Aorta (tissue), 5 donors: ENCODE measurements at places on chromosomes 2 and 18. TPM values are rescaled to one million over a fixed set of nuclear protein-coding genes. Genes with fewer than 3 reads are reported as not detected.

GRCh38 chr18:10851824-10852319, 297.5 kb downstream of the PIEZO2 start:
- no peaks in the 10 kb centered on the region for H3K36me3 ChIP-seq
- H3K27ac ChIP-seq = no peak overlapping the region
- H3K27me3 ChIP-seq = no peaks in the 10 kb centered on the region
- no peaks in the 10 kb centered on the region for H3K4me1 ChIP-seq
- DNase-seq = no peak

DNA sequence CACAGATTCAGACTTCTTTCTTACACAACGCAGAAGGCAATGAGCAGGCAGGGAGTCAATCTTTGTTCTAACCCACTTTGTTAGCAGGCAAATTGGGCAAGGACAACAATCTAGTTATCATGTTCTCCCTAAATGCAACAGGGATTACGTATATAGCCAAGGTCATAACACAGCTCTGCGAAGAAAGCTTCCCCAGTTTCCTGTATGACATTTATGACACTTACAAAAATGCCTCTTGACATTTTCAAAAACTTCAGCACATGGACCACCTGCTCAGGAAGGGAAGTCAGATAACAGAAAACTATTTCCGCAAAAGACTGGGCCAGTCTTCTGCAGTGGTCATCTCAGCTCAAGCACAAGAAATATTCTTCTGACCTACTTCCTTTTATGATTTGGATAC, 106.1 kb downstream of the IRS1 start:
- no peak for DNase-seq
- H3K4me3 ChIP-seq = no peak overlapping the region
- no peaks in the 10 kb centered on the region for H3K27me3 ChIP-seq
- H3K36me3 ChIP-seq = no peaks in the 10 kb centered on the region
- H3K4me1 ChIP-seq = peaks cover 5% of the 10 kb centered on the region

DNA sequence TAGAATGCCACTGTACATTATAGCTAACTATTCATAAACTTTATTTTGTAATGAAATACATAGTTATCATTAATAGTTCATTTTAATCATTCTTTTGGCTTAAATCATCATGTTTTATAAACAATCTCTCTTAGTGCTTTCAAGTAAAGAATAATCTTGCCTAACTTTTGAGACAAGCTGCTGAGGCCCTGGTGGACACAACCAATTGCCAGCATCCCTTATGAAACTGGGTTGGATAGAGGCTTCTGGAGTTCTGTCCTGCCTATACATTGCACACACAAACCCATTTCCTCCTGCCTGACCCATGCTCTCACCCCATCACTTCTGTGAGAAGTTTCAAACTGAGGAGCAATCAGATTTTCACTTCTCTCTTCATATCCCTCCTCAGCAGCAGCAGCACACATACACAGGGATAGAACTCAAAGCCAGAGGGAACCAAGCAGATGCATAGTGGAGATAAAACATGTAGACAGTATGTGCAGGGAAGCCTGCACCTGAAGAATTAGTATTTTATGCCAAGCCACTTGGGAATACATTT, 450.0 kb upstream of the SLC14A2 start:
- H3K27me3 ChIP-seq = no peaks in the 10 kb centered on the region
- no peaks in the 10 kb centered on the region for H3K4me1 ChIP-seq
- DNase-seq = no peak
- H3K27ac ChIP-seq = no peak overlapping the region
- no peak overlapping the region for H3K4me3 ChIP-seq

GRCh38 chr18:57431467-57432080, 3.6 kb upstream of the ONECUT2 start:
- H3K36me3 ChIP-seq = no peaks in the 10 kb centered on the region
- H3K4me3 ChIP-seq = no peak overlapping the region
- H3K4me1 ChIP-seq = no peaks in the 10 kb centered on the region
- H3K27ac ChIP-seq = no peak overlapping the region
- no peak for DNase-seq

DNA sequence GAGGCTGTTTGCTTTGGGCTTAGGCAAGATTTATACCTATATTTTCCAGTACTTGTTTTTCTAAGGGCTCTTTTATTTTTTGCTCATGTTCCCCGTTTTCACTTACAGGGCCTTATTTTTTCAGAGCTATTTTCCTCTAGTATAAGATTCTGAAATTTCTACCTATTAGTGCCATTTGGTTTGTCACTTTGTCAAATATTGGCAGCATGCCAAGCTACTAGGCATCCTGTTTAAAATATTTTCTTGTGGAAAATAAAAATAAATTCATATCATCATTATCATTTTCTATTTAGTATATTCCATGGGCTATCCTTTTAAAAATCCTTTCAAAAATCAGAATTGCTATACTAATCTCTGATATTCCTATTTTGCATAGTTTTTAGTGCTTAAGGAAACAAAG, 64.8 kb upstream of the CHST9 start:
- H3K27ac ChIP-seq = no peak overlapping the region
- no peaks in the 10 kb centered on the region for H3K4me1 ChIP-seq
- DNase-seq = no peak

GRCh38 chr18:1884623-1885022, 686.7 kb downstream of the METTL4 start:
- no peaks in the 10 kb centered on the region for H3K4me1 ChIP-seq
- H3K27ac ChIP-seq = no peak overlapping the region

DNA sequence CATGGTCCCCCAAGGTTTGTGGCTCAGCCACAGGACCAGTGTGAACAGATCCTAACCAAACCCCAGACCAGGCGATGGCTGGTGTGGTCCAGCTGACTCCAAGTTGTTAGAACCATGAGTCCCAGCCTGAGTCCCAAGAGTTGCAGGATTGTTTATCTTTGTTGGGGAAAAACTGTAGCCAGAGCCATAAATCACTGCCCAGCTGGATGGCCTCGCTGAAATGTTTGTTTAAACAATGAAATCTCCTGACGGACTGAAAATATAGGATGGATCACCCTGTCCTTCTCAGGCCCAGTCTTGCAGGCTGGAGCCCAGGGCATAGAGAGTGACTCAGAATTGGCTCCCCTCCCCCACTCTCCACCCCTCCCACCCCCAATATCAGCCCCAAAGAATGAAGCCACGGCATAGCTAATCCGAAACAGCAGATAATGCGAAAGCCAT, 36.4 kb downstream of the PKDCC start:
- no peak for DNase-seq
- no peaks in the 10 kb centered on the region for H3K4me1 ChIP-seq
- no peaks in the 10 kb centered on the region for H3K36me3 ChIP-seq
- H3K27ac ChIP-seq = no peak overlapping the region
- no peaks in the 10 kb centered on the region for H3K27me3 ChIP-seq

DNA sequence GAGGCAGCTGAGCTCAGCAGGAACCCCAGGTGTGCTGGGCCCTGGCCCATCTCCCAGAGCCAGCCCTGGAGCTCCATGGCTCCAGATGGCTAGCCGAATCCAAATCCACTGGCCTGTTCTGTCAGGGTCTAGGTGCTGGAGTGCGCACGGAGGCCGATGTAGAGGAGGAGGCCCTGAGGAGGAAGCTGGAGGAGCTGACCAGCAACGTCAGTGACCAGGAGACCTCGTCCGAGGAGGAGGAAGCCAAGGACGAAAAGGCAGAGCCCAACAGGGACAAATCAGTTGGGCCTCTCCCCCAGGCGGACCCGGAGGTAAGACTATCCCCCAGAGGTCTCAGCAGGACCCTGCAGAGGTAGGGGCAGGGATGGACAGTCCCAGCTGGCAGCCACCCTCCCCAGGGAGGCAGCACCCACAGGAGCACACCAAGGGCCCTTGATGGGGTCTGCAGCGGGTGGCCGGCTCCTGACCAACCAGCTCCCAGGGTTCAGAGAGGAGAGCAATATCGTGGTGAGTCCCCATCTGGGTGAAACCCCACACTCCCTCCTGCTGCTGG, 26.1 kb upstream of the PRLH start:
- no peaks in the 10 kb centered on the region for H3K27me3 ChIP-seq
- no peaks in the 10 kb centered on the region for H3K36me3 ChIP-seq
- no peaks in the 10 kb centered on the region for H3K4me1 ChIP-seq
- H3K4me3 ChIP-seq = no peak overlapping the region

GRCh38 chr2:112751451-112752197, 12.8 kb downstream of the CKAP2L start:
- no peak for DNase-seq
- H3K36me3 ChIP-seq = no peaks in the 10 kb centered on the region

GRCh38 chr2:13005761-13006335, 289.1 kb downstream of the TRIB2 start:
- no peak for DNase-seq
- H3K27ac ChIP-seq = no peak overlapping the region
- H3K27me3 ChIP-seq = no peaks in the 10 kb centered on the region
- H3K4me1 ChIP-seq = no peaks in the 10 kb centered on the region
- no peak overlapping the region for H3K4me3 ChIP-seq

- H3K27ac ChIP-seq = no peak overlapping the region
- no peak overlapping the region for H3K4me3 ChIP-seq
- no peaks in the 10 kb centered on the region for H3K27me3 ChIP-seq
- DNase-seq = no peak
- peaks cover 3% of the 10 kb centered on the region for H3K4me1 ChIP-seq
Measured at GRCh38 chr2:84986018-84986417, 15.1 kb downstream of the KCMF1 start.

GRCh38 chr2:47172156-47172921, 17.2 kb upstream of the STPG4 start:
- H3K4me3 ChIP-seq = peak overlapping the region; percentile 18
- no peaks in the 10 kb centered on the region for H3K27me3 ChIP-seq
- H3K27ac ChIP-seq = peak overlapping the region; percentile 44
- peaks cover 11% of the 10 kb centered on the region for H3K4me1 ChIP-seq
- H3K36me3 ChIP-seq = no peaks in the 10 kb centered on the region

GRCh38 chr2:102893870-102894269, 132.0 kb downstream of the TMEM182 start:
- H3K4me1 ChIP-seq = no peaks in the 10 kb centered on the region
- no peaks in the 10 kb centered on the region for H3K36me3 ChIP-seq
- DNase-seq = no peak

DNA sequence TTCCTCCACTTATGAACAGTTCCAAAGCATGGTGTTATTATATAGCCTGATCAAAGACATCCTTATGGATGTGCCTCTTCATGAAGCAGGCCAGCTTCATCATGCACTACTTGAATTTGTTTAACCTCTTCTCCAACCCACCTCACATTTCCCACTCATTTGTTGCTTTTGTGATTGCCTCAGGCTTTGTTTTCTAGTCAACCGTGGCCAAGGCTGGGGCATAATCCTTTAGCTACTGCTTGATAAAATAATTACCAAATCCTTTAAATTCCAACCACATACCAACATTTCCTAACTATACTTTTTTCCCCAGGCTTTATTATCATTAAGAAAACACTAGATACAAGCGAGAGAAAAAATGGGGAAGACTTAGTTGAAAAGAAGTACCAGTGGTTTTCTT, 39.6 kb upstream of the SCN1A start:
- no peak overlapping the region for H3K27ac ChIP-seq
- DNase-seq = no peak
- H3K4me3 ChIP-seq = no peak overlapping the region
- no peaks in the 10 kb centered on the region for H3K36me3 ChIP-seq
- H3K4me1 ChIP-seq = no peaks in the 10 kb centered on the region

- no peak for DNase-seq
- H3K27me3 ChIP-seq = no peaks in the 10 kb centered on the region
- no peaks in the 10 kb centered on the region for H3K4me1 ChIP-seq
- H3K36me3 ChIP-seq = no peaks in the 10 kb centered on the region
Measured at GRCh38 chr2:218039171-218039570, 29.9 kb upstream of the RUFY4 start.

DNA sequence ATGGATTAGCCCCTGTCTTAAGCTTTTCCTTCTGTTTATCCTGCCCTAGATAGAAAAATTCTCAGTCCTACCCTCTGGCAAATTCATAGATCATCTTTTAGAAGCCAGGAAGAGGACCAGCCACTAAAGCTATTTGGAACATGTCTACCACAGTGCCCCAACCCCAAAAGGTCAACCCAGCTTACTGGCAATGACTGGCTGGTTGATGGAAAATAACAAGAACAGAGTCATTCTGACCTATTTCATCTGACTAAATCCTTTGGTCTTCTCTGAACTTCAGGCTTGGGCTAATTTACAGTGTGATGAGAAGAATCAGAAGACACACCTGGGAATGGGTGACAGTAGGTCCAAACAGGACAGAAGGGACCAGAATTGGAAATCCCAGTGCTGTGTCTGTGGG, 227.3 kb upstream of the CCDC68 start:
- no peaks in the 10 kb centered on the region for H3K36me3 ChIP-seq
- no peak overlapping the region for H3K4me3 ChIP-seq
- DNase-seq = no peak

DNA sequence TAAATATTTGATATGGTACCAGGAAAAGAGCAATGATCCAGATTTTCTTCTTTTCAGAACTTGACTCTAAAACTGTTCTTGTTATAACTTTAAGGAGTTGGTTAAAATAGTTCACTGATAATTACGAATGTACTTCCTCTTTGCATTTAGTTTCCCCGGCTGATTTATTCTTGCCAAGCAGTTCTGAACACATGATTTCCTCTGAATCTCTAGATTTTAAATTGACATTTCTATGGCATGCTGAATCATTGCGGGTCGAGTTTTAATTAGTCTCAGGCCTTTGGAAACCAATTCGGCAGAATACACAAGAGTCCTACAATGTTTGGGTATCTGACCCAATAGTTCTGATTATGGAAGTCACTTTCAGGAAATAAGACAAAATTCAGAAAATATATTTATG, 37.3 kb upstream of the DNAH7 start:
- H3K4me1 ChIP-seq = no peaks in the 10 kb centered on the region
- no peak for DNase-seq
- H3K36me3 ChIP-seq = no peaks in the 10 kb centered on the region
- H3K27ac ChIP-seq = no peak overlapping the region
- H3K27me3 ChIP-seq = no peaks in the 10 kb centered on the region

DNA sequence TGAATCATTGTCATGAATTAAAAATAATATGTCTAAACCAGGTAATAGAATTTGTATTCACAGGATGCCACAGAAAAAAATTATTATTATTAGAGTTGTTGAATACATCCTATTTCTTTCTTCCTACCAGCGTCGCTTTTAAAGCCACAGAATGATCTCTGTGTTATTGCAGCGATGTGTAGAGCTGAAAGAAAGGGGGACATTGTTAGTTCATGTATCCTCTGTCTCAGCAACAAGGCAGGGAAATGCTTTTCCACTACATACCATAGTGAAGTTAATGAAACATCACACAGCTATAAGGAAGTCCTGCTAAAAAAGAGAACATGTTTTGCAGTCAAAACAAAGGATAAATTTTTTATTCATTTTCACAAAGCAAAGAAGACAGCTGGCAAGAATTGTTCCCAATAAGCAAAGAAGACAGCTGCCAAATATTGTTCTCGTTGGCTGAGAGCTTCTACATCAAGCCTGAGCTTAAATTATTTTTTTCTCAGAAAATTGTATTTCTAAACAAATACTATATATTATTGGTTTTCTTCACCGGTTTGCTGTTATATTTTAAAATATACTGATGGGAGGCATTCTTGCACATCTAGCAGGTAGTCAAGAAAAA, 1234.4 kb downstream of the SUCLG1 start:
- H3K4me1 ChIP-seq = no peaks in the 10 kb centered on the region
- no peaks in the 10 kb centered on the region for H3K36me3 ChIP-seq
- no peak overlapping the region for H3K4me3 ChIP-seq
- no peak overlapping the region for H3K27ac ChIP-seq

Gene AGXT
- total RNA-seq = not detected

Gene DSC2
- 3.8 TPM for total RNA-seq

Gene PEX13
- 17.6 TPM for total RNA-seq

Gene OTX1
- total RNA-seq = not detected

Gene PSMA8
- total RNA-seq = not detected

Gene EFEMP1
- total RNA-seq = 793 TPM

Gene MERTK
- 29.7 TPM for total RNA-seq

Gene SCN3A
- total RNA-seq = 19.3 TPM

Gene PARD3B
- total RNA-seq = 36.7 TPM

Gene COL5A2
- 81.0 TPM for total RNA-seq

Gene GPBAR1
- total RNA-seq = 1.6 TPM

Gene GDF7
- total RNA-seq = 15.9 TPM
